ENCODE measurements at places on chromosomes 4 and X.

DNA sequence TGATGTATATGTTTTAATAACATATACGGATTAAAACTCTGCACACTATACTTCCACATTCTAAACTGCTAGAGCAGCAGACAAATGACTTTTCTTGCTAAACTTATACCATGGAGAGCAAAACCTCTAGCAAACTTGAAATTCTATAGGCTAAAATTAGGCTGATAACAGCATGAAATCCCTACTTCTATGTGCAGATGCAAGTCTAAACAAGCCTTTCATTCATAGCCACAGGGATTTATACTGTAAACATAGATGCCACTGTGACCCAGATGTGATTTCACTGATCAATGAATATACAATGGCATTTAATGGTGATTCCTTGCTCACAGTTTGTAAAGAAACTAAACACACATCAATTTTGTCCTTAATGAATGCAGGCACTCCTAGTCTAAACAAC is 151.0 kb downstream of the ANTXR2 start:
- no peak for DNase-seq

- no peak for DNase-seq
Measured at GRCh38 chr4:52904421-52904820, 42.3 kb downstream of the RASL11B start.

DNA sequence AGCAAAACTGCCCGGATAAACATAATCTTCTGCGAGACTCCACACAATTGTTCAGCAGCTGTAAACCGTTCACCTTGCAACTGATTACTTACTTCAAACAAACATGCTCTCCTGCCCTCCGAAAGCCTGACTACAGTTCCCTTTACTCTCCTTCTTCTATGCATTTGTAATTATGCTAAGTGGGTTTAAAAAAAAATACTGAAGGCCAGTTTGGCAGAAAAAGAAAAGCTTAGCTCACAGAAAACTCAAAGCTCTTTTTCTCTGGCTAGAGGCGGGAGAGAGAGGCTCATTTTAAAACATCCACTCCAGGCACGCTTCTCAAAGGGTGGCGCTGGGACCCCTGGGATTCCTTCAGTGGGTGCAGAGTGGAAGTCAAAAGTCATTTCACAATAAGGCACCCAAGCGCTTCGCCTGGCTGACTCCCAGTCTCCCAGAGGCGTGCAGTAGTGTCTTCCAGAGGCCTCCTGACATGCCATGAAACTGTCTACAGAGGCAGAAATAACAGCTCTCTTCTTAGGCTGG is 1.9 kb downstream of the DHRSX start:
- DNase-seq, result peak; percentile 70

GRCh38 chrX:135437867-135438733 is 16.4 kb downstream of the SMIM10L2A start:
- no peak for DNase-seq

- peak; percentile 61 for DNase-seq
Measured at GRCh38 chr4:87589531-87589930, 18.8 kb upstream of the DSPP start.

DNA sequence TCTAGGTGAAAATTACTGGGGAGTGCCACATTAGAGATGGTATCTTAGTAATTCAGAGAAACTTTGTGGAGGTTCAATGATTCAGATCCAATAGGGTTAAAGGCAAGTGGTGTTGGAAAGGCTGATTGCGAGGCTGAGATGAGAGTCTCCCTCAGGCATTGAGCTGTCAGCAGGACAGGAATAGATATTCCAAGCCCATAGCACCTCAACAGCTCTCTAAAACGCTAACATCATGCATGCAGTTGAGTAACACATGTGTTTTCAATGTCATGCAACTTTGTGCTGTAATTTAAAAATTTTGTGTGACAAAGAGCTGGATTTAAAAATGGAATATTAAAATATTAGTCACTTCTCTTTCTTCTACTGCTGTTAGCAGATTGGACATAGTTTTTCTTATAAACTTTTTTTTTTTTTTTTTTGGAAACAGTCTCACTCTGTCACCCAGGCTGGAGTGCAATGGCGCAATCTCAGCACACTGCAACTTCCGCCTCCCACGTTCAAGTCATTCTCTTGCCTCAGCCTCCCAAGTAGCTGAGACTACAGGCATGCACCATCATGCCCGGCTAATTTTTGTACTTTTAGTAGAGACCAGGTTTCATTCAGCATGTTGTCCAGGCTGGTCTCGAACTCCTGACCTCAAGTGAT is 173.5 kb upstream of the C1QTNF7 start:
- DNase-seq, result no peak

- no peak for DNase-seq
Measured at GRCh38 chrX:24979081-24979480, 36.7 kb downstream of the ARX start.

GRCh38 chr4:81460191-81460701 is 11.5 kb downstream of the RASGEF1B start:
- no peak for DNase-seq

DNA sequence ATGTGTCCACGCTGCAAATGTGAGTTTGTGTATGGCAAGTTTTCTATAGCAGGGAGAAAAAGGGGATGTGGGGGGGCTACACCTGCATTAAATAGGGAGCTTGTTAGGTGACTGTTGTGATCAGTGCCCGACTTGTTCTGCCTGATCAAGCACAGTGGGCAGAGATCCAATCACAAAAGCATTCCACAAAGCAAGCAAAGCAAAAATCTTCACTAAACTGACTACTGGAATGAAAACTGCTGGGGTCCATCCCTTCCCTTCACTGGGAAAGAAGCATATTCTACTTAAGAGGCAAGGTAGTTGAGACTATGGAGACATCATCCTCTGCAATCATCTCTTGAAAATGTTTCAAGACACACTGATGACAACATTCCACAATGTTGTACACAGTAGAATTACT is 5.2 kb downstream of the IRS4 start:
- DNase-seq, result no peak

DNA sequence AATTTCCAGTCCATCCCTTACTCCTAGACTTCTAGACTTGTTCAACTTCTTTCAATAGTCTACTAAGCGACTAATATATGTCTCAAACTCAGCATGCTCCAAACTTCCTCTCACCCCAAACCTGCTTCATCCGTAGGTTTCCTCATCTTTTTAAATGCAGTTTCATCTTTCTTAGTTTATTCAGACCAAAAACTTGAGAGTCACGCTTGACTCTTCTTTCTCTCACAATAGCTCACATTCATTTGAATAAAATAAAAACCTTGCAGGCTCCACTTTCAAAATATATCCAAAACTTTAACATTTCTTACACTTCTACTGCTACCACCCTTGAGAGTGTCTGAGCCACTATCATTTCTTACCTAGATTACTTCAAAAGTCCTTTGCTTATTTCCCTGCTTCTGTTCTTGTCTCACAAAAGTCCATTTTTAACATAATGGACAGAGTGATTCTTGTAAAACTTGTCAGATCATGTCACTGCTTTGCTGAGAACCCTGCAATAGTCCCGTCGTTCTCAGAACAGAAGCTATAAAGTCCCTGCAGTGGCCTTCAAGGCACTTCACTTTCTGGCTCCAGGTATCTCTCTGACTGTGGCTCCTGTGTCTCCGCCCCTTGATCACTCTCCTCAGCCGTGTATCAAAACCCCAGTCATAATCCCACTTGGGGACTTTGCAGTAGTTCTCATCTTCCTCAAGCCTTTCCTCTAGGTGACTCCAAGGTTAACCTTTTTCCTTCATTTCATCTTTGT is 167.6 kb downstream of the ARHGAP24 start:
- no peak for DNase-seq

DNA sequence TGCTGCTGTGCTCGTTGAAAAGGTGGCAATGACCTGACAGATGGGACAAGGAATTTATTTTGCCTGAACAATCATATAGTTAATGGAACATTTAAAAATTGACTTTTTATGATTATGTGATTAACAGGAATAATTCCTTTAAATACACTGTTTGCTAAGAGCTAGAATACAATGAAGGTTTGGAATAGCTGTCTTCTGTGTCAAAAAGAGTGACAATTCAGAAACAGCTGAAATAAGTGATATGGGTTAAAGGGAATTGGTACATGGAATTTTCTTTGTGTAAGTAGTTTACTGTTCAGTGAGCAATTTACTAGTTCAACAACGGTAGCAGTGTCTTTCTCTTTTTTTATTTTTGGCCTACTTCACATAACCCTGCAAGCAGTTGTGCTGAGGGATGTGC is 1083.5 kb upstream of the GRID2 start:
- DNase-seq, result no peak

DNA sequence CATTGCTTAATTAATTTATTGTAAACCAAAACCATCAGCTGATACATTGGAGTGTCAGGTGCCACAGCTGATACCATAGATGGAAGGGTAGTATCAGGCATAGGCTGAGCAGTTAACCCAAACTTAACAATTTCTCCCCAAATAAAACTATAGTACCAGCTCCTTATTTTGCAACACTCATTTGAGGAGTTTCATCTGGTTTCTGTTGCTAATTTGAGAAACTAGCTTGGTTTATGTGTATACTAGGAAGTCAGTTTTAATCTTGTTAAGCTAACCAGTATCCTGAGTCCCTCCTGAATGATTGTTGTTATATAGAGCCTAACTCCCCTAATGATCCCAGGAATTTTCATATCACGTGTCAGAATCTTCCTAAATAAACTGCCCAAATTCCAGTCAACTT is 12.7 kb downstream of the DCAF16 start:
- DNase-seq, result no peak

- DNase-seq, result no peak
Measured at GRCh38 chr4:120591038-120591437, 331.5 kb downstream of the PRDM5 start.

- DNase-seq, result no peak
Measured at GRCh38 chrX:64206556-64207162, 1.2 kb upstream of the AMER1 start.

DNA sequence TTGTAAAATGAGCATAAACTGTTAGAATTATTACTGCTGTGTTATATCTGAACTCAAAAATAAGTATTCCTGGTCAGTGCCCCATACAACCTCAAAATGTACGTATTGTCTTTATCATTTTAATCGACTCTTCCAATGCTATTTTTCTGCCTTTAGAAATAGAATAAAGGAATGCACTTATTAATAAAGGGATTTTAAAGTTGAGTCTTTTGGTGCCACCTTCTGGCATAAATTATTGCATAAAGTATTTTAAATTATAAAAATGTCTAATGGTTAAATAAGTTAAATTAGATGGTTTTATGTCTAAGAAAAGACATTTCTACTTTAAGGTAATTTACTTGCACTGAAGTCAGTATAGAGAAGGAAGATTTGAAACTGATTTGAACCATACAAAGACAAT is 424.0 kb upstream of the NDST4 start:
- DNase-seq, result no peak

GRCh38 chr4:8701126-8702019 is 108.8 kb downstream of the CPZ start:
- DNase-seq, result peak; percentile 17

DNA sequence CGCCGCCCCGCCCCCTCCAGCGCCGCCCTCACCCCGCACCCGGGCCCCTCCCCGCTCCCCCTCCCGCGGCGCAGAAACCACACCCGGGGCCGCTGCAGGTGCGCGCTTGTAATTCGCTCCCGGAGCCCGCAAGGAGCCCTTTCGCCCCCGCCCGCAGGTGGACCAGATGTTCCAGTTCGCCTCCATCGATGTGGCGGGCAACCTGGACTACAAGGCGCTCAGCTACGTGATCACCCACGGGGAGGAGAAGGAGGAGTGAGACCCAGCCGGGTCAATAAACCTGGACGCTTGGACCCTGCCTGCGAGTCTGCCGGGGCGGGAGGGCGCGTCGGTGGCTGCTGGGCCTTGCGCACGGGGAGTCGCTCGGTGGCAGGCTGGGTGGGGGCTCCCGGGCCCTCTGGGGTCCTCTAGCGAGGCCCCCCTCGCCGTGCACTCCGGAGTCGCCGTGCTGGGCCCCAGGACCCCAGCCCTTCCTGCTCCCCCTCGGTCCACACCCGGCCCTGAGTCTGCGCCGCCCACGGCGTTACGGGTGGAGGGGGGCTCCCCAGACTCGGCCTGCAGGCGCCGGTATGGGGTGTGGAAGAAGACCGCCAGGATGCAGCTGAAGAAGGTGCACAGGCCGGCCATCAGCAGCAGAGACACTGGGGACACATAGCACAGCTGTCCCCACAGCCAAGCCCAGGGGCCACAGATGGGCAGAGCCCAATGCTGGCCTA is 7.1 kb downstream of the SLC49A3 start:
- DNase-seq, result peak; percentile 86

- no peak for DNase-seq
Measured at GRCh38 chr4:108146336-108146735, 22.4 kb downstream of the LEF1 start.

DNA sequence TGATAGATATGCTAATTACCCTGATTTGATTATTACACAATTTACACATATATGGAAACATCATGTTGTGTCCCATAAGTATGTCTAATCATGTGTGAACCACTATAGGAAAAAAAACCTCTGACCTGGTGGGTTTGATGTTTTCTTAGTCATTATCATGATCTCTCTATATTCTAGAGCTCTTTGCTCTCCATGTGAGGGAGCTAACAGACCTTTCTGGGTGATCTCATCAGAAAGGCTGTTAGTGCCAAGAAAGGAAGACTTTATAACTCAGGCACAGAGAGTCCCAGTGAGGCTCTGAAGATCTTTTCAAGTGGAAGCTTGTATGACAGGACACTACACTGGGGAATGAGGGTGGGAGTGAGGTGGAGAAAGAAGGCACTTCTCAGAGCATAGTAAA is 527.7 kb upstream of the MAGEB2 start:
- peak; percentile 4 for DNase-seq

GRCh38 chrX:40849906-40850823 is 114.8 kb upstream of the MED14 start:
- DNase-seq, result no peak

- no peak for DNase-seq
Measured at GRCh38 chrX:19057856-19058255, 64.4 kb downstream of the ADGRG2 start.

DNA sequence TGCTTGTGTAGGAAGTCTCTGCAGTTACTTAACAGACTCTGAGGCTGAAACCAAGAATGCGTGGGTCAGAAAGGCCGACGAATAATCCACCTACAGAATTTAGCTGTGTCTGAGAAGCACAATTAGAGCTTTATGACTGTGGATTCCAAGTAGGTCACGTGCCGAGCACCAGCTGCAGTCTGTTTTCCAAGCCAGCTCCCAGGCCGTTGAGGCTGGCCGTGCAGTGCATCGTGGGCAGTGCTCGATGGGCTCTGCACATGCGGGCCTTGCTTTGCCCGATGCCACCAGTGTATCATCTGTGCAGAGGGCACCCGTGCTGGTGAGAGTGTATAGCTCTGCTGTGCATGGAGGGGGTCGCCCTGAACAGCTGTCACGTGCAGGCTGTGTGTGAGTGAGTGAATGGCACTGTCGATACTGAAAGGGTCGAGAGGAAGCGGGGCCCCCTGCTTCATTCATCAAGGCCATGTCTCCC is 67.5 kb upstream of the CLDN34 start:
- peak; percentile 75 for DNase-seq

- no peak for DNase-seq
Measured at GRCh38 chr4:31362756-31363155, 642.6 kb downstream of the PCDH7 start.

GRCh38 chrX:42619068-42619467 is 158.9 kb downstream of the PPP1R2C start:
- DNase-seq, result no peak

- no peak for DNase-seq
Measured at GRCh38 chrX:66684196-66684595, 45.3 kb upstream of the EDA2R start.

GRCh38 chr4:183347146-183347545 is 24.9 kb upstream of the CLDN24 start:
- no peak for DNase-seq

GRCh38 chr4:70531981-70532380 is 13.6 kb downstream of the AMTN start:
- no peak for DNase-seq

- no peak for DNase-seq
Measured at GRCh38 chr4:112147697-112148096, 2.4 kb downstream of the FAM241A start.

GRCh38 chrX:15864023-15864422 is 9.4 kb upstream of the AP1S2 start:
- DNase-seq, result no peak

Measured in stomach (tissue), 19 donors.